ENCODE measurements at places on chromosomes 2 and 18. TPM values are rescaled to one million over a fixed set of nuclear protein-coding genes. Genes with fewer than 3 reads are reported as not detected.

The NAT8 gene
- total RNA-seq, result not detected

The HOXD13 gene
- not detected for total RNA-seq

The ACTG2 gene
- 4.1 TPM for total RNA-seq

The ZNF519 gene
- total RNA-seq, result 2.8 TPM

The HSBP1L1 gene
- total RNA-seq, result 13.4 TPM

The TMEM198 gene
- total RNA-seq, result 0.77 TPM

The LHCGR gene
- not detected for total RNA-seq

The C2orf80 gene
- total RNA-seq, result not detected

The OLA1 gene
- total RNA-seq, result 70.4 TPM

The UBE2E3 gene
- 57.5 TPM for total RNA-seq

The FNDC4 gene
- 18.3 TPM for total RNA-seq

The AKAIN1 gene
- total RNA-seq, result not detected

The CHN1 gene
- 203 TPM for total RNA-seq

The PJVK gene
- 4.3 TPM for total RNA-seq

The ASB18 gene
- total RNA-seq, result not detected

The MC2R gene
- total RNA-seq, result not detected

The ANO7 gene
- 0.50 TPM for total RNA-seq

The RFTN2 gene
- 10.2 TPM for total RNA-seq

The PCARE gene
- under 0.01 TPM for total RNA-seq

The GCG gene
- not detected for total RNA-seq

The VIL1 gene
- not detected for total RNA-seq

The PPP4R3B gene
- total RNA-seq, result 51.4 TPM

The PLGLB1 gene
- total RNA-seq, result 0.99 TPM

The EHD3 gene
- 30.6 TPM for total RNA-seq

The NDC80 gene
- total RNA-seq, result 9.7 TPM

The SEC11C gene
- 16.3 TPM for total RNA-seq

The HOXD12 gene
- total RNA-seq, result not detected

The OSR1 gene
- 17.7 TPM for total RNA-seq

The TCF7L1 gene
- 0.83 TPM for total RNA-seq

The MRO gene
- total RNA-seq, result under 0.01 TPM

The UNC80 gene
- total RNA-seq, result under 0.01 TPM

The DOK6 gene
- 4.0 TPM for total RNA-seq

The HRH4 gene
- total RNA-seq, result under 0.01 TPM

The PMAIP1 gene
- 29.8 TPM for total RNA-seq

The MARCO gene
- total RNA-seq, result not detected

The MAL gene
- not detected for total RNA-seq

The GPR45 gene
- total RNA-seq, result not detected

The MERTK gene
- total RNA-seq, result 6.6 TPM

The PAX8 gene
- 0.51 TPM for total RNA-seq

The FEV gene
- total RNA-seq, result not detected

The NEURL3 gene
- not detected for total RNA-seq
